ENCODE measurements at places on chromosomes 5 and 9.

DNA sequence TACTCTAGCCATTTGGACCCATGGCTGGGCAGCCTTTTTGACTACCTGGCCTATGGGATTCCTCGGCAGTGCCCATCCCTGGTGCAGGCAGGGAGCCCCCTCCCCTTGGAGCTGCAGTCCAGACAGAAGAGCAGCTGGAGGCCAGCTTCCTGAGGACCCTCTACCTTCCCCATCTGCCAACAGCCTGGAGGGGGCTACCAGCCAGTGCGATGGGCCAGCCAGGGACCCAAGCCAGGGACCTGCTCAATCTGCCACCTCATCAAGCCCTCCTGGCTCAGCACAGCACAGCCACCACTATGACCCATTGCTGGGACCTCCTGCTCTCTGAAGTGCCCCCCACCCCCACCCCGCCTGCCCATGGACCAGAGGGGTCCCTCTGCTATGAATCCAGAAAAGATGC is 22.6 kb upstream of the TDRD7 start:
- DNase-seq: no peak

- no peak for DNase-seq
Measured at GRCh38 chr5:97192580-97193354, 9.7 kb upstream of the RIOK2 start.

DNA sequence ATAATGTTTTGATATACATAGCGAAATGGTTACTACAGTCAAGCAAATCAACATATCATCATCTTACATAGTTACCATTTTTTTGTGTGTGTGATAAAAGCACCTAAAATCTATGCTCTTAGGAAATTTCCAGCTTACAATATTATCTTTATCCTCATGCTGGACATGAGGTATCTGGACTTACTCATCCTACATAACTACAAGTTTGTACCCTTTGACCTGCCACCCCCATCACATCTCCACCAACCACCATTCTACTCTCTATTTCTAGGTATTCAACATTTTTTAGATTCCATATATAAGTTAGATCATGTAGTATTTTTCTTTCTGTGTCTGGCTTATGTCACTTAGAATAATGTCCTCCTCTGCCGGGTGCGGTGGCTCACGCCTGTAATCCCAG is 79.9 kb downstream of the TAF11L14 start:
- no peak for DNase-seq

GRCh38 chr5:145661737-145662485 is 173.2 kb downstream of the PRELID2 start:
- DNase-seq: no peak

- no peak for DNase-seq
Measured at GRCh38 chr9:125655691-125656410, 51.2 kb downstream of the MAPKAP1 start.

GRCh38 chr9:130981002-130981755 is 27.8 kb upstream of the LAMC3 start:
- DNase-seq: no peak

- DNase-seq: no peak
Measured at GRCh38 chr5:173625673-173626504, 9.4 kb upstream of the BOD1 start.

GRCh38 chr5:32342656-32343055 is 29.9 kb upstream of the MTMR12 start:
- DNase-seq: no peak

Measured in SHP77 treated with DMSO at 0.1 percent for 48 hours (cell line).